ENCODE measurements at places on chromosomes 2 and 18.

GRCh38 chr2:65397122-65397521 is 35.3 kb downstream of the SPRED2 start:
- DNase-seq, result no peak

- no peak for DNase-seq
These were observed 224.4 kb downstream of the ZNF385B start for GRCh38 chr2:179636995-179637394.

GRCh38 chr2:2787301-2787907 is 456.3 kb upstream of the MYT1L start:
- no peak for DNase-seq

DNA sequence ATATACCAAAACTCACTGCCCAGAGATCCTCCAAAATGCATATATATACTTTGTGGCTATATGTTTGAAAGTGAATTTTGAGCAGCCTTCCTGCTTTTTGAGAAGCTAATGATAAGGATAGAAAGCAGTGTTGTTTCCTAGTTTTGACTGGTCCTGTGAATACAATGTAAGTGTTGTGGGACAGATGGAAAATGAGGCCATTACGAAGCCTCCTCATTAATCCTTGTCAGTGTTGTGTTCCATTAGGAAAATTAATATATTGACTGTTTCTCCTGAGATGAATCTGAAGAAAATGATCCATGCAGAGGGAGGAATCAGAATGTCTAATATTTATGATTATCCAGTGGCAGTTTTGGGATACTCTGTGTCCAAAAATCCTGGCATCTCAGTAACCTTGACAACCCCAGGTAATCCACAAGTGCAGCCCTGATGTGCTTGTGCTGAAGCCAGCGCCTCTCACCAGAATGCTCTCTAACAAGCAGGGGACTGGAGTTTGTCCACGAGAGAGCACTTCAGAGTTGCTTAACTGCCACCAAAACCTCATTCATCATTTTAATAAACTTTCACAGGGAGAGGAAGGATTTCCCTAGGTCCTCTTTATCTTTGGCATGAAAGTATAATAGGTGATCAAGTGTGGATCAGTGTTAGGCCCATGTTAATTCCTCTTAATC is 418.6 kb downstream of the CMPK2 start:
- no peak for DNase-seq

DNA sequence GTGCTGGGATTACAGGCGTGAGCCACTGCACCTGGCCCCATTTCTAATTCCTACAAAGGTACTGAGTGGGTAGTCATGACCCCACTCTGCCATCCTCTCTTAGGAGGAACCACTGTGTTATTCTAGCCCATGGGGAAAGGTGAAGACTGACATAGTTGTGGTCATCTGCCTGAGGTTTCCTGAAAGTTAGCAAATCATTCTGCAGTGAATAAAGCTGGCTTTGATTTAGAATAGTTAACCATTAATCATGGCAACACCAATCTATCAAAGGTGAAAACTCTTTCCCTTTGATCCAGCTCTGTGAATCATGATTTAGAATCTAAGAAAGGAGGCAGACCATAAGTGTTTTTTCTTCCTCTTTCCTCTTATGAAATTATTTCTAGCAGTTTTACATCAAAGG is 50.8 kb downstream of the SUMO1 start:
- no peak for DNase-seq

GRCh38 chr2:40455661-40456060 is 3.8 kb upstream of the SLC8A1 start:
- no peak for DNase-seq

GRCh38 chr18:42578792-42579191 is 536.7 kb downstream of the RIT2 start:
- DNase-seq, result no peak

GRCh38 chr2:191029280-191029950 is 15.4 kb upstream of the STAT1 start:
- no peak for DNase-seq

GRCh38 chr2:160431441-160431840 is 62.2 kb downstream of the RBMS1 start:
- no peak for DNase-seq

DNA sequence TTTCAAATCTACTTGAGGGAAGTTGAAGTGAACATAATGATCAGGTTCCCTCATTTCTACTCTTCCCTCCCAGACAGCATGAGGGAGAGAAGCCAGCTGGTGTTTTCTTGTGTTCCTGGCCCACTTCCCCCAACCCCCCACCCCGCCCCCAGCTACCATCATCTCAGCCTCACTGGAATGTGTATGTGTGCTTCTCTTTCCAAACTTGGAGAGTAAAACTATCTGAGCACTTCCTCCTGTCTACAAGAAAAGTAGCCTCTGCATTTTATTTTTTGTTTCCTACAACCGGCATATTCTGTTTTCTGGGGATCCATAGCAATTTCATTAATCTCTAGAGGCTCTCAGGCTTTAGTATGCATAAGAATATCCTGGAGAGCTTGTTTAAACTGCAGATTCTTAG is 53.6 kb upstream of the GRHL1 start:
- DNase-seq, result no peak

DNA sequence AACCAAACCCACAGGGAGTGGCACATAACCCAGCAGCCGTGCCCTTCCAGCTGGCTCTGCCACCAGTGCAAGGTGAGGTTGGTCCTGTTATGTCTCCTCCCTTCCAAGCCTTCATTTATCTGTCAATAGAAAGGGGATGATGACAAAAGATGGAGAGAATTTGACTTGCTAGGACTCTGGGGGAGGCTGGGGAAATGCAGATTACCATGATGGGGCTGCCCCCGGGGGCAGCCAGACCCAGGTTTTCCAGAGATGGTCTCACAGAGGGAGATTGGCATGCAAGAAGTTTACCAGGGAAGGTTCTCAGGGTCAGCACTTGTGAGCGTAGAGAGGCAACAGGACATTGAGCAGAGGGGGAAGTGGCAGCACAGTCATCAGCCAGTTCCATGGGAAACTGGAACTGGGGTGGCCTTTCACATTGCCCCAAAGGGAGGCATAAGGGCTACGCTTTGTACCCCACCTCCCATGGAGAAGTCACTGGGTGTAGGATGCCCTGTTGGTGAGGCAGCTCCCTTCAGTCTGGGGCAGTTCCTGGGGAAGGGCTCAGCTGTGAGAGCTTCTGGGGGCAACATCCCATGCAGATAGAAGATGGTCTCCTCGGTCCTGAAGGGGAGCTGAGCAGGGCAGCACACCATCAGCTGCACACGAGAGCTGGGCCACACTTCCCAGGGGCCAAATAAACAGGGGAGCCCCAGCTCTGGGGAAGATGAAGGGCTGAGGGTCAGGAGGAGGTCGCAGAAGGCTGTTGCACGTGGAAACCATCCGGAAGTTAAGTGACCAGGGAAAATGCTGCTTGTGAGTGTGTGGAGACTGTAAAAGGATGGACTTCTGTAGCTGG is 117.8 kb upstream of the EPC2 start:
- no peak for DNase-seq

DNA sequence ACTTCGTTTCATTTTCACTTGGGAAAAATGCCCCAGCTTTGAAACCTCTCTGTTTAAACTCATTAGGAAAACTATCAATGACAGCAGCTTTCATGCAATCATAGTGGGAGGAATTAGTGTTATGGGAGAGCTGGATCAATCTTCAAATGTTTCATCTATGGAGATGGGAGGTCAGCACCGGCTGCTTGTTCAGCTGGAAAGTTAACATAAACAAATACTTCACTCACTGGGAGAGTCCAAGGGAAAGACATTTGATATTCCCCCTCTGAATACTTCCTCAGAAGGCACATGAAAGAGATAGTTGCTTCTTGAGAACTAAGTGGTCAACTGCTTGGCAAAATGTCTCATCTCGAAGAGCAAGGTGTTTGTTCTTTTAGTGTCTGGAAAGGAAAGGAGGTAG is 7.3 kb downstream of the LYPD1 start:
- peak; percentile 6 for DNase-seq

- DNase-seq, result no peak
These were observed 93.5 kb downstream of the CAPN13 start for GRCh38 chr2:30713698-30714097.

- DNase-seq, result no peak
These were observed 1.5 kb upstream of the UGP2 start for GRCh38 chr2:63840081-63840784.

All from fibroblast of gingiva (primary cell).